ENCODE measurements at places on chromosomes 11 and 22. TPM values are rescaled to one million over a fixed set of nuclear protein-coding genes. Genes with fewer than 3 reads are reported as not detected.

SERPING1 gene
- total RNA-seq, result 4.3 TPM

NCAM1 gene
- total RNA-seq, result 35.1 TPM

MUC2 gene
- not detected for total RNA-seq

KCNJ11 gene
- total RNA-seq, result not detected

All from uterine smooth muscle cell (primary cell).